ENCODE measurements at places on chromosomes 5 and 9. TPM values are rescaled to one million over a fixed set of nuclear protein-coding genes. Genes with fewer than 3 reads are reported as not detected.

DNA sequence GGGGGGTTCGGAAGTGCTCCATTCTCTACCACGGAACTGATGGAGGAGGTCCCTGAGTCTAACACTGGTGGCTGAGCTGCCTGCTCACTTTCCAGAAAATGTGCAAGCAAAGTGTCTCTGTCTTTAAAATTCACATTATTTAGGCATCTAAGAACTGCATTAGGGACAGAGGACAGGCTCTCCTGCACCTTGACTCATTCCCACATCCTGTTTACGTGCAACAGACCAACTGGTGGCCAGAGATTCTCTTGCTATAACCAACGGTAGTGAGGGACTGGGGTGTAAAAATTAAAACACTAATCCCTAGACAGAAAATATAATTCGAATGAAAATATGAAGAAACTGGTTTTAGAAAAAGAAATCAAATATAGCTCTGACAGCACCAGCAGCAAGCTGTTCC lies 320.9 kb downstream of the IRX2 start:
- H3K4me3 ChIP-seq: no peak overlapping the region
- H3K27me3 ChIP-seq: peaks cover 78% of the 10 kb centered on the region
- no peaks in the 10 kb centered on the region for H3K4me1 ChIP-seq
- DNase-seq: no peak
- no peaks in the 10 kb centered on the region for H3K36me3 ChIP-seq
- no peak overlapping the region for H3K27ac ChIP-seq

- H3K4me1 ChIP-seq: peaks cover 29% of the 10 kb centered on the region
- H3K27ac ChIP-seq: peak overlapping the region; percentile 63
Observed at GRCh38 chr5:88438006-88438405, 169.4 kb upstream of the TMEM161B start.

GRCh38 chr9:72465593-72465984 lies 55.8 kb upstream of the TMC1 start:
- DNase-seq: no peak
- no peaks in the 10 kb centered on the region for H3K36me3 ChIP-seq
- H3K27me3 ChIP-seq: no peaks in the 10 kb centered on the region

- no peaks in the 10 kb centered on the region for H3K4me1 ChIP-seq
- H3K4me3 ChIP-seq: no peak overlapping the region
- DNase-seq: no peak
- no peak overlapping the region for H3K27ac ChIP-seq
- no peaks in the 10 kb centered on the region for H3K27me3 ChIP-seq
Observed at GRCh38 chr9:86842573-86842972, 104.7 kb downstream of the GAS1 start.

GRCh38 chr5:174825587-174825986 lies 101.2 kb downstream of the MSX2 start:
- H3K4me1 ChIP-seq: no peaks in the 10 kb centered on the region
- no peak overlapping the region for H3K4me3 ChIP-seq
- no peak overlapping the region for H3K27ac ChIP-seq
- DNase-seq: no peak
- H3K27me3 ChIP-seq: peaks cover 80% of the 10 kb centered on the region

DNA sequence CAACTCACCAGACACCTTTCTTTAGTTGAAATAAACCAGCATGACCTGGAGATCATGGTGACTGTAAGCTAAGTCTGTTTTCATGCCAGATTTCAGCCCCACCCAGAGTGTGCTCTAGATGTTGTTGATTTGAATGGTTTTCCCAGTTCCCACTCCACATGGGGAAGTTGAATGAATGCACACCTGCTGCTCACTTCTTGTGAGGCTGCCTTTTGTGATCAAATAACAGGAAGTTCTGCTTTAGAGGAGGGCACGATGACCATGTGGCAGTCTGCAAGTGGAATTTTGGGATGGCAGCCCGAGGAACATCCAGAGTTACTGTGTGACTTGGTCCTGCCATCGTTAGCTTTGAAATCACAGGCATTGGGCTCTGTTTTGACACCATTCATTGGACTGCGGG lies 18.7 kb downstream of the SLC46A2 start:
- DNase-seq: no peak
- H3K4me3 ChIP-seq: no peak overlapping the region
- peaks cover 20% of the 10 kb centered on the region for H3K4me1 ChIP-seq
- no peaks in the 10 kb centered on the region for H3K27me3 ChIP-seq
- no peak overlapping the region for H3K27ac ChIP-seq

The FTMT gene
- total RNA-seq: not detected

DNA sequence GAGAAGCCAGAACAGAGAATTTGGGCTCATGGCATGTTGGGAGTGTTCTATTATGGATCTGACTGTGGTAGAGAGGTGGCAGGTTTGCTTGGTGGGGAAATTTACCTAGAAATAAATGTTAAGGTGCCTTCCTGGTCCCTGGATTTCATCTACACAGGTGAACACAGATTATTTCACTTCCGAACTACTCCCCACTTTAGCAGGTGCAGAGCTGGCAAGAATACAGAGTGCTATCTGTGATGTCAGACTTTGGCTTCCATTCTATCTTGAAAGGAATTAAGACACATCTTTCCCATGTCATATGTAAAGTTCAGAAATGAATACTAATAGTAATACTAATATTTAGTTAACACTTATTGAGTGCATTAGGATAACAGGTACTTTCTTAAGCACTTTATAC lies 234.0 kb downstream of the KCTD16 start:
- no peaks in the 10 kb centered on the region for H3K27me3 ChIP-seq
- H3K4me3 ChIP-seq: no peak overlapping the region
- no peak for DNase-seq
- no peaks in the 10 kb centered on the region for H3K36me3 ChIP-seq
- no peaks in the 10 kb centered on the region for H3K4me1 ChIP-seq

- no peaks in the 10 kb centered on the region for H3K36me3 ChIP-seq
- no peak for DNase-seq
- H3K4me1 ChIP-seq: no peaks in the 10 kb centered on the region
- H3K27ac ChIP-seq: no peak overlapping the region
- H3K27me3 ChIP-seq: peaks cover 15% of the 10 kb centered on the region
- H3K4me3 ChIP-seq: no peak overlapping the region
Observed at GRCh38 chr9:114973216-114973615, 42.8 kb upstream of the TNFSF8 start.

The ZNF366 gene
- total RNA-seq: not detected

DNA sequence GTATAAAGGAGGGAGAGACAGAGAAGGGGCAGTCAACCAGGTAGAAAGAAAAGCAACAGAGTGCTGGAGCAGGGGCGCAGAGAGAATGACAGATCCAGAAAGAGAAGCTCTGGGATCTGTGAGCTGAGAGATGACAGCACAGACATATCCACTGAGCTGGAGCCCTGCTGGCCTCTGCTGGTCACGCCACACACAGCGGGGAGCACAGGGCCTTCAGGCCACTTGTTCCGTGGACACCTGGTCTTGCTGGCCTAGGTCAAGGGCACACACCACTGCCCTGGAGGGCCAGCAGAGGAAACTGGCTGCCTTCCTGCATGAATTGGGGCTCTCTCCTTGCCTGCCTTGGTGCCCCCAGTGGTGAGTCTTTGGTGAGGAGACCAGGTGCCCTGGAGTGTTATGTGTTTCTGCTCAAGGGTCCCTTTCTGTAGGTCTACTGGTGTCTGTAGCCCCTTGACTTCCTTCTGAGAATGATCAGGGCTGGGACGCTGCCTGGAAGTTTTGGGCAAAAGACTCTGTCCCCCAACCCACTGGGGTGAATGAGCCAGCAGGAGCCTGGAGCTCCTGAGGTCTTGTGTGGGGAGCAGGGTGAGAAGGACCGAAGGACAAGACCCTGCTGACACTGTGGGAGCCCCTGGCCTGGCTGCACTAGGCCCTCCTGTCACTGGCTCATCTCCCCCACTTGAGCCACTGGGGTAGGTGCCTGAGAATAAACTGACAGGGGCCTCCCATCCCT lies 59.2 kb upstream of the ADAMTS2 start:
- H3K4me1 ChIP-seq: no peaks in the 10 kb centered on the region
- no peak for DNase-seq
- no peak overlapping the region for H3K4me3 ChIP-seq
- H3K27ac ChIP-seq: no peak overlapping the region

- DNase-seq: peak; percentile 53
- H3K4me1 ChIP-seq: peaks cover 7% of the 10 kb centered on the region
- no peak overlapping the region for H3K4me3 ChIP-seq
- 0 out of 2 replicates have a peak overlapping the region, but pooled peaks have one; percentile 3 for H3K27ac ChIP-seq
- no peaks in the 10 kb centered on the region for H3K27me3 ChIP-seq
Observed at GRCh38 chr5:93349613-93350012, 231.4 kb downstream of the NR2F1-AS1 start.

- no peak overlapping the region for H3K4me3 ChIP-seq
- no peaks in the 10 kb centered on the region for H3K27me3 ChIP-seq
- H3K4me1 ChIP-seq: no peaks in the 10 kb centered on the region
- DNase-seq: no peak
Observed at GRCh38 chr9:32136700-32137339, 247.6 kb upstream of the ACO1 start.

The ZNF300 gene
- total RNA-seq: 3.7 TPM

The OR13D1 gene
- total RNA-seq: not detected

DNA sequence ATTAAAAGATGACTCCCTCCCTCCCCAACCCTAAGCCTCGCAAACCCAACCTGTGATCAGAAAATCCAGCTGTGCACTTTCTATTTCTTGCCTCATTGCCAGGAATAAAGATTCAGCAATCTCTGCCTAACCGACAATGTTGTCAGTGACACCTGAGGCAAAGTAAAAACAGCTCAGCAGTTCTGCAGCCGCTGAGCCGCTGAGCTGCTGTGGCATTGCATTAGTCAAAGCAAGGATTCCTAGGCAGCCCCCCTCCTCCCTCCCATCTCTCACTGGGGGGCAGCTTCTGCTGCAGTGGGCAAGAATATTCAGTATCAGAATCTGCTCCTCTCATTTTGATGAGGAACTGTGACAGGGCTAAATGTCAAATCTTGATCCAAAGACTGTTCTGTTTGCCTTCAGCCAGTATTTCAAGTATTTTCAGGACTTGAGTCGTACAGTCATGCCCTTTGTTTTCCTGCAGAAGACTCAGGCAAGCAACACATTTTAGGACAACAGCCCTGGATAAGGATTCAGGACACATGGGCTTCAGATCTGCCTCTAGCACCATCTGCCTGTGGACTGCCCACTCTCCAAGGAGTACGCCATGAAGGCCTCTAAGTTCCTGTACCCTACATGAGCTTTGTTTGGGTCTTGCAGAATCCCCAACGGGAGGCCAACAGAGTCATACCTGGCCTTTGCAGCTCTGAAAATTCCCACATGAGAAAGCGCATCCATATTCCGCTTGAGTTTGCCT lies 41.1 kb upstream of the DAP start:
- DNase-seq: no peak
- no peak overlapping the region for H3K4me3 ChIP-seq
- H3K36me3 ChIP-seq: no peaks in the 10 kb centered on the region
- no peaks in the 10 kb centered on the region for H3K4me1 ChIP-seq
- H3K27me3 ChIP-seq: no peaks in the 10 kb centered on the region

- H3K27me3 ChIP-seq: no peaks in the 10 kb centered on the region
- no peaks in the 10 kb centered on the region for H3K4me1 ChIP-seq
- H3K36me3 ChIP-seq: peaks cover 41% of the 10 kb centered on the region
- no peak for DNase-seq
Observed at GRCh38 chr5:148421661-148422060, 37.9 kb downstream of the FBXO38 start.

DNA sequence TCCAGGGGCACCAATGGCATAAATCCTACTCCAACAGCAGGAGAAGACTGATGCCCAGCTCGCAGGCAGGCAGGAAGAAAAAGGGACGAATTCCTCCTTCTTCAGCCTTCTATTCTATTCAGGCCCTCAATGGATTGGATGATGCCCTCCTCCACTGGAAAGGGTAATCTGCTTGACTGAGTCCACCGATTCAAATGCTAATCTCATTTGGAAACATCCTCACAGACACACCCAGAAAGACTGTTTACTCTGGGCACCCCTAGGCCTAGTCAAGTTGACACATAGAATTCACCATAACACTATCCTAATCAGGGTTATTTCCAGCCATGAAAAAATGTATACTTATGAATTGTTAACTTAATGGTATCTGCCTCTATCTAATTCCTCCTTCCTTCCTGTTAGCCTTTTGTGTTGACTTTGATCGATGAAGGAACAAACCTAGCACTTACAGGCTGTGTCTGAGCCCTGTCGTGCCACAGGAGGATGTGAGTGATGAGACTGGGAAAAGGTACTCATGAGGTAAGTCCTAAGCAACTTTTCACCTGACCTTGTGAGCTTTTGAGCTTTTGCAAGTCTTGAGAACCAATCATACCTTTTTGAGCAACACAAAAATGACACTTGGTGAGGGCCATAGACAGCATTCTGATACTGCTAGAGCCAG lies 36.5 kb downstream of the FOXD1 start:
- peak overlapping the region; percentile 65 for H3K27ac ChIP-seq
- H3K27me3 ChIP-seq: no peaks in the 10 kb centered on the region

The FGD3 gene
- 84.9 TPM for total RNA-seq

DNA sequence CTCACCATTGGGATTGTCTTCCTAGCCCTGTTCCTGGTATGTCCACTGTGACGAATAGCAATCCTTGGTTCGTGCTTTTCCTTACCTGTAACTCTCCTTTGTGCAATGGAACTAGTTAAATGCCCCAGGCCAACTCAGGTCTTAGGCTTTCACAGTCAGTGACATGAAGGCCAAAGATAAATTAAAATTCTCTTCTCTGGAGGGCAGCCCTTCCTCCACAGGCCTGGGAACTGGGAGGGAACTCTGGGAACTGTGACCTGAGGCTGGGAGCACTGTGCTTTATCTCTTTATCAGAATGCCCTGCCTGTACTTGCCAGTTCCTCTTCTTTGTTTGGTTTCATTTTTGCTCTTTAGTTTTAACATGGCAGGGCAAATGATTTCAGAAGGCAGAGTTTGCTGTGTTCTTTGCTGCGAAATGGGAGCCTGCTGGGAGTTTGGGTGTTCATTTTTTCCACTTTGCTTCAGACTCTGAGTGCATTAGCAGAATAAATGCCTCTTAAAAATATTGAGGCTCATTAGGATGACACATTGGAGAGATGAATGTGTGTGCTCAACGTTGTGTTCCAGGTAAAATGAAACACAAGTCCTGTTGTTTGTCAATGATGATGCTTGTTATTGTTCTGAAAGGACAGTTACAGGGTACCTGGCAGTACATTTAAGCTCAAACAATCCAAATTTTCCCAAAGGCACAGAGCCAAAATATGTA lies 118.1 kb downstream of the NUDT12 start:
- peak overlapping the region; percentile 29 for H3K4me3 ChIP-seq
- H3K36me3 ChIP-seq: no peaks in the 10 kb centered on the region
- H3K27me3 ChIP-seq: no peaks in the 10 kb centered on the region
- H3K27ac ChIP-seq: peak overlapping the region; percentile 75

The CHSY3 gene
- 0.33 TPM for total RNA-seq

- H3K4me3 ChIP-seq: no peak overlapping the region
- H3K27ac ChIP-seq: no peak overlapping the region
- H3K27me3 ChIP-seq: peaks cover 72% of the 10 kb centered on the region
- H3K4me1 ChIP-seq: no peaks in the 10 kb centered on the region
Observed at GRCh38 chr9:121450241-121450640, 49.4 kb downstream of the GGTA1 start.

The TMC1 gene
- 9.0 TPM for total RNA-seq

DNA sequence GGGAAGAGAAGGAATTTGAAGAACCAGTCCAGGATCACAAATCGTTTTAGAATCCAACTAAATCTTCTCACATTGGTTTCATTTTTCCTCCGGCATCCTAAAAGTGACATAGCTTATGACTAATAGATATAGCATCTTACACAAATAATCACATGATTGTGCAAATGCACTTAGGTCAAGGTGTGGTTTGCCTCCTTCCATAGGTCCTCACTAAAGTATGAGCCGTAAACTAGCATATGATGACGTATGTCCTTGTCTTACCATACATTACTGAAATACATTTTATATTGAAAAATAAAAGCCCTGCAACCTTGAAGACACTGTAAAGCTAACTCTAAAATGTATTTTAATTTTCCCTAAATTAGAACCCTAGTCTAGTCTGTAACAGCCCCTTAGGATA lies 362.7 kb upstream of the ADAMTS16 start:
- no peak for DNase-seq
- H3K27ac ChIP-seq: no peak overlapping the region
- H3K36me3 ChIP-seq: no peaks in the 10 kb centered on the region
- H3K4me3 ChIP-seq: no peak overlapping the region
- H3K27me3 ChIP-seq: peaks cover 41% of the 10 kb centered on the region
- H3K4me1 ChIP-seq: no peaks in the 10 kb centered on the region
